ENCODE measurements at places on chromosomes 2 and 18.

- DNase-seq: no peak
These were observed 178.5 kb downstream of the TPGS2 start for GRCh38 chr18:36650266-36650665.

DNA sequence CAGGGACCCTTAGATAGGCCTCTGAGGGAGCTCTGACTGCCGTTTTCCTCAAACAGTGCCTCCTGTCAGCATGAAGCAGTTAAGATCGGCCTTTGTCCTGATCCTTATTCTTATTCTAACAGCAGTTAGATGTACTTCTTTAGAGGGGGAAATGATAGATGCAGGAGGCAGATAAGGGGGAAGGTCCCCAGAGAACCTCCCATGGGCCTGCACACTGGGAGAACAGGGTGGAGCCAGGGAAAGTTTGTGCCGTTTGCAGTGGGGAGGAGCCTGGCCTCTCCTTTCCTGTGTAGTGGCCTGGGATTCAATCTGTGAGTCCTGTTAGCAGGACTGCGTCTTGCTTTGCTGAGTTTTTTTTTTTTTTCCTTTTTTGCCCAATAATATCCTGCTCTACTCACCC, 7.9 kb upstream of the INPP4A start:
- no peak for DNase-seq

DNA sequence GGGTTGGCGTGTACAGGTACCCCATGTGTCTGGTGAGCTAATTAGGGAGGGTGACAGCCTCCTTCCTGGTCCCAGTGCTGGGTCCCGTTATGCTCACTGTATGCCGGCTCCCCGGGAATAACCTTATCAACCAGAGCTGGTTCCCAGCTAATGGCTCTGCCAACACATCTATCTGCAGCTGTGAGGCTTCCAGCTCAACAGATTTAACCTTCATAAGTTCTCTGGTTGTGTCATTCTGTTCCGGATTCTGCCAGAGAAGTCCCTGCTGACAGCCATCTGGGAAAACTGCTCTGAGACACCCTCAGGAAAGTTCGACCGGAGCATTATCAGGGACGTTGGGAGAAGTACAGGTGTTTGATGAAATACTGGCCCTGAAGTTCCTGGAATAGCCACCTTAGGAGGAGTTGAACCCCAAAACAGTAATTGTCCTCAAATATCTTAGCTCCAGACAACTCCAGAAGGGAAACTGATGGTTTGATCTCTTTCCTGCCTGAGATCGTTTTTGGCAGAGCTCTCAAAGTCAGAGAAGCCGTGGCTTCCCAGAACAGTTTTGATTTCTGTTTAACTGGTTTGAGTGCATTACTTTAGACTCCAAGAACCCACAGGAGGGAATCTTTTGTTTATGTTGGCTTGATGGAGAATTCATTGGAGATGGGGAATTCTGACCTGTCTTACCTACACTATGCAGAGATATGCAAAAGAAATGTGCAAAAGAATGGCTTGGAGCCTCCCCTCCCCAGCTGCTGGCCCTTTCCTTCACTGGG, 39.4 kb upstream of the TXNDC2 start:
- DNase-seq: no peak

DNA sequence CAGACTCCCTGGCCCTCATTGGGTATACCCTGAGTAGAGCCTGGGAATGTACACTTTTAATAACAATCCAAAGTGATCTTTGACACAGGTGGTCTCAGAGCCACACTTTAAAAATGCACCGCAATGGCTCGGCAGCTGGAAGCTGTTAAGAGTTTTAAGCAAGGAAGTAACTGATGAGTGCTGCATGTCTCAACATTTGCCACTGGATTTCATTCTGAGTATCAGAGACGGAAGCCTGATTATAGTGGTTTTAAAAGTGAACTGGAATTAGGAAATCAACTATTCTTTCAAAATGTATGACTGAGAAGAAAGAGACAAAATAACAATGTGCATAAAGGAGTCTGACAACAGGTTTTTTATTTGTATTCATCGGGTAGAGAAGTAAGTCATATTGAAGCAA, 7.5 kb downstream of the MBOAT2 start:
- DNase-seq: no peak

DNA sequence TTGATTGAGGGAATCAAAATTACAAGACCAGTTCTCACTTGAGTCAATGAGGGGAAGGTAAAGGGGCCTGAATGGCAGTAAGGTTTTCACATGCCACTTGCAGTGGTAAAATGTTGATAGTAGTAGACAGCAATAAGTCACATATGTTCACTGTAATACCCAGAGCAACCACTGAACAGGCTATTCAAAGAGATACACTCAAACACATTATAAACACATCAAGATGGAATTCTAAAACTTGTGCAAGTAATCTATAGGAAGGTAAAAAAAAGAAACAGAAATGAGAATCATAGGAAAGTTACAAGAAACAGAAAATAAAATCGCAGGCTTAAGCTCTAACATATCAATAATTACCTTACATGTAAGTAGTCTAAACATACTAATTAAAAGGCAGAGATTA, 86.6 kb upstream of the AFF3 start:
- no peak for DNase-seq

DNA sequence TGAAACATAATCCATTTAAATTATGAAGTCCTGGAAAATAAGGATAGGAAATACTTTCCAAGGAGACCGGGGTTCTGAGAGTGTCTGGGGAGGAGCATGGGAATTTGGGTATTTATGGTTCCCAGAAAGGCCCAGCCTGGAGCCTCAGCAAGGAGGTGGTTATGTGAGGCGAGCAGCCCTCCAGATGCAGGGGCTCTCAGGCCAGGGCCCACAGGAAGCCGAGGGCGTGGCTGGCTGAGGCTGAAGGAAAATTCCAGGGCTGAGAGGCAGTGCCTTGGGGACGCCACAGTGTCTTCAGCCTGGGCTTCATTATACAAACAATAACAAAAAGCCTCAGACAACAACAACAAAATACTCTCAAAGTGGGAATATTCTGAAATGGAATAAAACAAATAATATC, 86.9 kb upstream of the SERPINE2 start:
- no peak for DNase-seq

- no peak for DNase-seq
These were observed 84.5 kb downstream of the ANKRD12 start for GRCh38 chr18:9221040-9221439.

DNA sequence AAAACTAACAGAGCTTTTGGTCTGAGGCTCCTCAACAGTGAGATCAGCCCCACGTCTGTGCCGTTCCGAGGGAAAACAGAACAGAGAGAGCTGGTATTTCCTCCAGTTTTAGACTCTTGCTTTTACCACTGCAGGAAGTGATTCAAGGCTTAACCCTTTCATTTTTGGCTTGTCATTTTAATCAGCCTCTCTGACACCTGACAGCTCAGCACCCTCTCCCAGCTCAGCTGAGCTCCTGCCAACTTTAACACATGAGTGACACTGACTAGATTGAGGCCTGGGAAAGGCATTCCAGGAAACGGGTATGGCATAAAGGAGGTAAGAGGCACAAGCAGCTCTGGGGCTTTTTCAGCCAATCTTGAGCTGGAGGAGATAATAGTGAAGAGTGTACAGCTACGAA, 239.4 kb upstream of the SKOR2 start:
- no peak for DNase-seq

- DNase-seq: no peak
These were observed 43.0 kb upstream of the RHOB start for GRCh38 chr2:20403774-20404312.

DNA sequence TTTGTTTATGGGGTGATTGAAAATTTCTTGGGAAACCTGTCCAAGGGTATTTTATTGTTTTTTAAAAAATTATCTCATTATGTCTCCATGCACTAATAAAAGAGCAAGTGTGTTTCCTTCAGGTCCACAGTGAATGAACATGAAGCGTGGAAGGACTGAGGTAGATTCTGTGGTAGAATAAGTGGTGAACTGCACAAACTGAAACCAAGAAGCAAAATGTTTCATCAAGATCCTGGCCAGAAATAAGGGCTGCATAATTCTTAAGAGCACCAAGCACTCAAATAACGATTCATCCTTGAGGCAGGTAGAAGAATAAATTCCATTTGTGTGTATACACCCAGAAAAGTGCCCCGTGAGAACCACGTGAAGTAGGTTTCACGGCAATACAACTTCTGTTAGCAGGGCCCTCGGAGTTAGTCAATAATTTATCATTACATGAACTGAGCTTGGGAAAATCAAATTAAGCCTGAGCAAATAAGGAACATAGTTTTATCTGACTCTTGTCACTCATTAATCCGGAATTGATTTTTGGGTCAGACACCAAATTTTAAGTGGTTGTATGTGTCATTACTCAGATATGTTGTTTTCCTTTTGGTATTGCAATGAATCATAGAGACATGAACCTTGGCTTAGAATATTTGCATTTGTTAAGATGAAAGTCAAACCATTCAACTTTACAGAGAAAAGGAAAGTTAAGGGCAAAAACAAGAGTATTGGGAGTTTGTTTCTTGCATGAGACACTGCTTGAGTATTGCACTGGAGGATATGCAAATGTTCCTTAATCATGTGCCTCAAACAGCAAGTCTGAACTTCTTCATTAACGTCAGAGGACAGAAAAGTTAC, 472.6 kb upstream of the NETO1 start:
- no peak for DNase-seq
